Right cardiac atrium (tissue), 5 donors: ENCODE measurements at places on chromosomes 4 and X.

DNA sequence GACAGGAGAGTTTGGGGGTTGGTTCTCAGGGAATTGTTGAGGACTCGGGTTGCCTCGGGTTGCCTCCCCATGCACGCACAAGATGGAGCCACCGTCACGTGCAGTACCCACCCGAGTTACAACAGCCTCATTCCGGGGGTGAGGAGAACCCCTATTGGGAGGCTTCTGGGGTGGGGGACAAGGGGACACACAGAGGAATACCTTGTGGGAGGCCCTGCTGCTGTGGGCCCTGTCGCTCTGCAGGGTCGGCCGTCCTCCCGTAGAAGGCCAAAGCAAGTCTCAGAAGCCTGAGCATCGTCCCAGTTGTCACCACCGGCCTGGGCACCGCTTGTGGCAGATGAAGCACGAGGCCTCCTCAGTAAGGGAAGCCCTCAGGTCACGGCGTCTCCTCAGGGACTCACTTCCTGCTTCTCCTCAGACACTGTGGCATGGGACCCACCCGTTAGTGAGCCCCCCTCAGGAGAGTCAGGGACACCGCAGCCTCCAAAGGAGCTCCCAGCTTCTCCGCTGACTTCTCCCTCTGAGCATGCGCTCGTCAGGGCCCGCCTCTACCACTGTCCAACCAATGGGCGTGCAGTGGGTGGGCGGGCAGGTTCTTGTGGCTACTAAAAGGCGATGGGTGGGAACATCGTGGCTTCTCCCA is at the start of gene CT55:
TSS of gene CT55 (minus strand) at position 522 of the 643 bp plus-strand sequence. CDS start at position 295, 227 bp downstream.
- DNase-seq, result no peak

GRCh38 chr4:10109995-10110670 is 6.5 kb downstream of the WDR1 start:
- DNase-seq, result peak; percentile 25

GRCh38 chrX:81925812-81926211 is 723.9 kb downstream of the SH3BGRL start:
- DNase-seq, result no peak

DNA sequence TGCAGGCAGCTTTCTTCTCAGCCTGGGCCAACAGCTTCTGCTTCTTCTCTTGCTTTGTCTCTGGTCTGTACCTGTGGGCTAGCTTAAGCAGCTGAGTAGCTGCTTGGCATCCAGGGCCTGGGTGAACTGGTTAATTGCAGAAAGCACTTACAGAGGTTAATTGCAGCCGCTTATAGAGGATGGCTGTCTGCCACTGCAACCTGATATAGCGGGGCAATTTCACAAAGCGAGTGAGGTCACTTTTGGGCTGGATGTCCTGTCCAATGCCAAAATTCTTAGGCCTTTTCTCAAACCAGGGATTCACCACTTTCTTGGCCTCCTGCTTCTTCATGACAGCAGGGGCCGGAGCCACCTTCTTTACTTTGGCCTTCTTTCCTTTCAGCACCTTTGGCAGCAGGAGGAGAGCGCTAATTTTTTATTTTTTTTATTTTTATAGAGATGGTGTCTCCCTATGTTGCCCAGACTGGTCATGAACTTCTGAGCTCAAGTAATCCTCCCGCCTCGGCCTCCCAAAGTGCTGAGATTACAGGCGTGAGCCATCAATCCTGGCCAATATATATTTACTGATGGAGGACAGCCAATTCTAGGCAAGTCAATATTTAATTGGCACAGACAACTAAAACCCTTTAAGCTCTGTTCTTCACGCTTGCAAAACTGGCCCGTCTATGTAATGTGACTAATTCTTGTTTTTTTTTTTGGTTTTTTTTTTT is 61.0 kb downstream of the ENOPH1 start:
- no peak for DNase-seq

GRCh38 chr4:24705016-24705753 is 90.2 kb upstream of the SOD3 start:
- no peak for DNase-seq

GRCh38 chr4:95821867-95822266 is 18.0 kb upstream of the PDHA2 start:
- no peak for DNase-seq

DNA sequence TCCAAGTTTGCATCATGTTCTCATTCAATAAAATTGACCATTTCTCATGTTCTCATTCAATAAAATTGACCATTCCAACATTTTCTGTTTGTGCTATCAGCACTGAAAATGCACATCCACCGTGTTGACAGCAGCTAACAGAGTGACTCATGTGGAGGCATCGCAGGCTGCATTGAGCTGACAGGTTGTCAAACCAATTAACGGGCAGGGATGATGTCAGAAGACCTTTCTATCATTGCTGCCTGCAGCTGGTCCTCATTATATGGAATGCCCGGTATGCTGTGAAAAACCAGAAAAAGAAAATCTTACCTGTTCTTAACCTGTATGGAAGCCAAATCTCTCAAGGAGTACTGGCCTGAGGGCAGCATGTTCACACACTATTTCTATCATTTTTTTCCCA is 202.0 kb downstream of the SMIM20 start:
- DNase-seq, result no peak

- DNase-seq, result peak; percentile 76
Measured at GRCh38 chr4:154743683-154744340, at the start of gene LRAT. LRAT (plus strand) TSS chr4:154744000; CDS start chr4:154744327, 327 bp downstream.

DNA sequence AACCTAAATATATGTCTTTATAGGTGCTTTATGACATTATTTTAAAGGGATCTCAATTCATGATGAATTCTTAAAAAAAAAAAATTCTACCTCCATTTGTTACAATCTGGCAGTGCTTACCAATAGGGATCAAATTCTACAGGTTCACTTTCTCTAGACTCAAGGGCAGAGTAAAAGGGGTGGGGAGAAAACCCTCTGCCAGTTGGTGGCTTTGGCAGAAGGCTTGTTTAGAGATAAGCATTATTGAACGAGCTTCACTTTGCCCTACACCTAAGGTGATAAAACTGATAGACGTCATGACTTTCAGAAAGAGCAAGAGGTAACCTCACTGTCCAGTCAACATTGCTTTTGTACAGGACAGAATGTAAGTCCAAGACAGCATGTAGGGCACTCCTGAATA is 53.6 kb downstream of the OSTC start:
- no peak for DNase-seq

GRCh38 chr4:29311247-29311646 is 1408.9 kb upstream of the PCDH7 start:
- DNase-seq, result no peak

GRCh38 chr4:20273793-20274192 is 22.1 kb downstream of the SLIT2 start:
- DNase-seq, result no peak

DNA sequence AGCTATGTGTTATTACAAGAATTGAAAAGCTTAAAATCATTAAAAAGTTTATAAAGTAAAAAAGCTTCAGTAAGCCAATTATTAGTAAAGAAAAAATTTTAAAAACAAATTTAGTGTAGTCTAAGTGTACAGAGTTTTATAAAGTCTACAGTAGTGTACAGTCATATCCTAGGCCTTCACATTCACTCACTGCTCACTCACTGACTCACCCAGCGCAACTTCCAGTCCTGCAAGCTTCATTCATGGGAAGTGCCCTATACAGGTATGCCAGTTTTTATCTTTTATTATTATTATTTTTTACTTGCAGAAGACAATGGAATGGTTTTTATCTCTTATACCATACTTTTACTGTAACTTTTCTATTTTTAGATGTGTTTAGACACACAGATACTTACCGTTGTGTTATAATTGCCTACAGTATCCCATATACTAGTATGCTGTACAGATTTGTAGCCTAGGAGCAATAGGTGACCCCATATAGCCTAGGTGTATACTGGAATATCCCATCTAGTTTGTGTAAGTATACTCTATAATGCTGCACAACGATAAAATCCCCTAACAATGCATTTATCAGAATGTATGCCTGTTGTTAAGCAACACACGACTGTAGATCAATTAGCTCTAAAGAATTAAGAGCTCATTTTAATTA is 230.7 kb downstream of the DCLK2 start:
- DNase-seq, result no peak

GRCh38 chrX:110409925-110410324 is 51.3 kb downstream of the RTL9 start:
- DNase-seq, result no peak

- no peak for DNase-seq
Measured at GRCh38 chr4:8655411-8656184, 63.0 kb downstream of the CPZ start.

- no peak for DNase-seq
Measured at GRCh38 chr4:117010671-117011070, 74.7 kb downstream of the TRAM1L1 start.

DNA sequence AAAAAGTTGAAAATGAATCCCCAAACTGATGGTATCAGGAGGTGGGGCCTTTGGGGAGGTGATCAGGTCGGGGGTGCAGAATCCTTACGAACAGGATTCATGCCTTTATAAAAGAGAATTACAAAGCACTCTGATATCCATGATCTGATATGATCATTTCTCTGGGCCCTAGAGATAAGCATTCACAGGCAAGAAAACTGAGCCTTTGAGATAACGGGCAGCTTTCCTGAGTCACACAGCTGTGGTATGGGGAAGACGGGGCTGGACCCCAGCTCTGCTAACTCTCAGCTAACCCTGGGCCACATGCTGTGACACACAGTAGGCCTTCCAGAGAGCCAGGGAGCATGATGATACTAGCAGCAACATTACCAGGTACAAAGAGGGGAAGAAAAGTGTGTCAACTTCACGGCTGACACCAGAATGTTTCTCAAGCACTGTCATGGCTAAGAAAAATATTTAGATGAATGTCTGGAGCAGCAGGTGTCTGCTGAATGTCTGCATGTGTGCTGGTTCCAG is 85.1 kb downstream of the SLC2A9 start:
- no peak for DNase-seq

GRCh38 chr4:106444557-106444956 is 76.0 kb upstream of the GIMD1 start:
- no peak for DNase-seq

- no peak for DNase-seq
Measured at GRCh38 chrX:8297766-8298165, 126.7 kb upstream of the VCX2 start.

DNA sequence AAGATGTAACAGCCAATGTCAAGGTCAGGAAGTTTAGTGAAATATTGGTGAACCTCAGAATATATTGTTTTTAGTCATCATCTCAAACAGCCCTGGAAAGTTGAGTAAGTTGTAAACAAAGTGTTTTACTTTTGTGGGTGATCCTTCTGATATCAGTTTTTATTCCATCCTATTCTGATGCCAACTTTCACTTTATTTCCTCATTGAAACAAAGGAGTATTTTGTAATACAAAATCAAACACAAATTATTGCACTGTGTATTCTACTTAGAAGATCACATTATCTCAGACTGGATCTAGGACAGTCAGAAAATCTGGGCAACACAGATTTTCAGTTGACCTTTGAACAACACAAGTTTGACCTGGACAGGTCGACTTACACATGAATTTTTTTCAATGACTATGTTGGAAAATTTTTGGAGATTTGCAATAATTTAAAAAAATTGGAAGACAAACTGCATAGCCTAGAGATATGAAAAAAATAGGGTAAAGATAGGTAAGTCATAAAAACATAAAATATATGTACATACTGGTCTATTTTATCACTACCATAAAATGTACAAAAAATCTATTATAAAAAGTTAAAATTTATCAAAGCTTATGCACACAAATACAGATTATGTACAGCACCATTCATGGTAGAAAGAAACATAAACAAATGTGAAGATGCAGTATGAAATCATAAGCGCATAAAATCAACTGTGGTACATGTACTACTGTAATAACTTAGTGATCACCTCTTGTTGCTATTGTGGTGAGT is 709.1 kb upstream of the FAM241A start:
- no peak for DNase-seq

DNA sequence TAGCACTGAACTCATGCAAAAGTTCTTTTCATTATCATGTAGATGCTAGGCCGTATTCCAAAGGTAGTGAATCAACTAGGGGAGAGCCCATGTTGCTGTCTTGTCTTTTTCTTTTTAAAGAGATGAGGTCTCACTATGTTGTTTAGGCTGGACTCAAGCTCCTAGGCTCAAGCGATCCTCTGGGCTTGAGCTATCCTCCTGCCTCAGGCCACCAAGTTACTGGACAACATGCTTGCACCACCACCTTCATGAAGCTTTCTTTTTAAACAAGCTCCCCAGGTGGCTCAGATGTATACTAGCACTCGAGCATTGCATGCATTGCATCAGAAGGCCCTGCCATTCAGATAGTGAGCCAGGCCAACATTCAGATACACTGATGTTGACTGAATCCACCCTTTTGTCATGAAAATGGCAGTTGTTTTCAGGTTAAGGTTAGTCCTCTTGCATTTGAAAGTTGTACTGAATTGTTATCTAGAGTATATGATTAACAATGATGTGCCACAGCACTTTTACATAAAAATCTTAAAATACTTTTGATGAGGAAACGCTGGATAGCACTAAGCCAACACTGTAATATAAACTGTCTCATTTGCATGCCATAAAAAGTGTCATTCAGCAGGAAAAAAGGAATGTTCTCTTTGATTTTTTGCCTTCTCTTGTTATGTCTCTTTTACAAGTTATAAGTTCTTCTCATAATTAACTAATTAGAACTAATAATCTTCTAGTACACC is 76.7 kb downstream of the FNIP2 start:
- no peak for DNase-seq

DNA sequence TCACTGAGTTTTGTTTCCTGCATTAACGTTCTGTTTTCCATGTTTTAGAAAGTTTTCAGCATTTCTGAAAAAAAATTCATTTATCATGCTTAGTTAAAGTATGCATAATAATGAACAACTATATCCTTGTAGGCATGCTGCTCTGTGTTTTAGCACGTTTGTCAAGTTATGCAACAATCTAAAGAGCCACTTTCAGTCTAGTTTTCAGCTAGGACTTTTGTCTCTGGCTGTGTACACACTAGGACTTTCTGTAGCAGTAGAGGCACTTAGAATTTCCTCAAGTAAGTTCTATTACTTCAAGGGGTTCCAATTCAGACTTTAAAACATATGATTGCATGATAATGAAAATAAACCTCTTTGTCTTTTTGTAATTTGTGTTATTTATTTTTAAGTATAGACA is 12.4 kb downstream of the DCAF8L1 start:
- no peak for DNase-seq

DNA sequence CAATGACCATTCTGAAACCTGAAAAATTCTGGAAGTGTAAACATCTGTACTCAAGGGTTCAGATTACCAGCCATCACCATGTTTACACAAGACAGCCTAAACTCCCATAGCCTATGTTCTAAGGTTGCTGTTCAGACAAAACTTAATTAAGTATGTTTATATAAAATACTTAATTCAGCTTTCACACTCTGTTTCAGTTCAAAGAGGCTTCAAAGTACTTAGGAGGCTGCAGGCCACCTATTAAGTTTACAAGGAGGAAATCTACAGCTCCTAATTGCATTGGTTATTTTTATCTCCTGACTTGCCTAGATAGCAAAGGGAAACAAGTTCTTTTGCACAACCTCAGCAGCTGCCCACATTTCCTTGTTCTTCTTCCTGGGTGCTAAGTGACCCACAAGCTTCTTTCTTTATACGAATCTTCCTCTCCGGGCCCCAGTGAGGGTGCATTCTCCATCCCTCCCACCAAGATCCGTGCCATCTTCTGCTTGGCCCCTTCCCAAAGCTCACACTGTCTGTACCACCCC is 2.0 kb downstream of the GAK start:
- no peak for DNase-seq

GRCh38 chrX:122055979-122056715 is 1008.7 kb downstream of the GLUD2 start:
- DNase-seq, result no peak
